ENCODE measurements at places on chromosomes 6 and 20. TPM values are rescaled to one million over a fixed set of nuclear protein-coding genes. Genes with fewer than 3 reads are reported as not detected.
A peak's percentile ranks its signal among the peaks of the same experiment; 100 is the strongest.

GRCh38 chr6:41682056-41682477, 43.8 kb downstream of the MDFI start:
- DNase-seq = peak; percentile 78

GRCh38 chr6:120606743-120607142, 727.5 kb downstream of the TBC1D32 start:
- DNase-seq = no peak

GRCh38 chr20:58722877-58723627, 30.5 kb downstream of the NPEPL1 start:
- no peak for DNase-seq

DNA sequence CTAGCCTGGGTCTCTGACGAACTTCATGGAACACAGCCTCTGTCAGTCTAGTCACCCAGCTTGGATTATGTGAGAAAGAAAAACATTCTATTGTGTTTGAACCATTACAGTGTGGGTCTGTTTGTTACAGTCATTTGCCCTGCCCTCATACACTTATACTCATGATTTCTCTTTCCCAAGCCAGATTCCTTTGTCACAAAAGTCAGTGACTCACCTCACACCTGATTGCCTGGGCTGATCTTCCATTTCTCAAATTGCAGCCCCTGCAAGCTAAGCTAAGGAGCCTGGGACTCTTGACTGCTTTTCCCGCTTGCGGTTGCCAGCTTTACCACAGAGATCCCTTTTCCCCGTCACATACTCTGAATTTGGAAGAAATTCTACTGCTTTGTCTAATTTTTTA, 395.9 kb downstream of the SAMD5 start:
- DNase-seq = no peak

GRCh38 chr6:55886185-55886836, 10.9 kb upstream of the BMP5 start:
- DNase-seq = no peak

GRCh38 chr6:165605901-165606739, 56.9 kb downstream of the PDE10A start:
- DNase-seq = no peak

DNA sequence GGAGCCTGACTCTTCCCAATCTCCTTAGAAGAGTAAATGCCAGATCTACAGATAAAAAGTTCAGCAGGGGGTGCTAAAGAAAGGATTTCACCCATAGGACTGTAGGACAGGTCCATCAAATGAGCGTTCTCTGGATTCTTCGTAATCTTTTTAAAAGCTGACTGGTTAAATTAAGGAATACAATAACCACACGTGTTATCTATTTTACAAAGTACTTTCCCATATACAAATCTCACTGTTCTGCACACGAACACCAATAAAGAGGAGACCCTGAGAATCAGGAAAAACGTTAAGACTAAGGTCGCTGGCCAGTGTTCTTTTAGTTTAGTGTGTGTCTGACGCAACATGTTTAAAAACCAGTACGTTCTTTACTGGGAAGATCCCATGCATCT, 542 bp downstream of the TUBE1 start:
- DNase-seq = peak; percentile 58

- DNase-seq = no peak
Measured at GRCh38 chr6:6006006-6006427, 708 bp downstream of the NRN1 start.

DNA sequence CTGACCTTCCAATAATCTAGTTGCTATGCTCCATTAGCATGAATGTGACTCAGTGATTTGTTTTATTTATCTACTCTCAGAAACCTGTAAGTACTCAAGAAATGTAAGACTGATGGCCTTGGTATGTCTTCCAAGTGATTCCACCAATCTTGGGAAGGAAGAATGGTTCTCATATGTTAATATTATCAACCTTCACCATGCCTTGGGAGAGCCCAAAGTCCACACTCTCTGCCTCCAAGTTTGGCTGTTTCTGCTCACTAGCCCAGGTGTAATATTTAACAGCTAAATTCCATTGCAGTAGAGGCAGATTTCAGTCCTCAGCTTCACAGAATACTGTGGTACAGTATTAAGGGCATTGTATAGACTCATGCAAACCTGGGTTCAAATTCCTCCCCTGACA, 51.8 kb downstream of the CLIC5 start:
- DNase-seq = no peak

- DNase-seq = no peak
Measured at GRCh38 chr6:116055513-116055912, 5.2 kb downstream of the FRK start.

DNA sequence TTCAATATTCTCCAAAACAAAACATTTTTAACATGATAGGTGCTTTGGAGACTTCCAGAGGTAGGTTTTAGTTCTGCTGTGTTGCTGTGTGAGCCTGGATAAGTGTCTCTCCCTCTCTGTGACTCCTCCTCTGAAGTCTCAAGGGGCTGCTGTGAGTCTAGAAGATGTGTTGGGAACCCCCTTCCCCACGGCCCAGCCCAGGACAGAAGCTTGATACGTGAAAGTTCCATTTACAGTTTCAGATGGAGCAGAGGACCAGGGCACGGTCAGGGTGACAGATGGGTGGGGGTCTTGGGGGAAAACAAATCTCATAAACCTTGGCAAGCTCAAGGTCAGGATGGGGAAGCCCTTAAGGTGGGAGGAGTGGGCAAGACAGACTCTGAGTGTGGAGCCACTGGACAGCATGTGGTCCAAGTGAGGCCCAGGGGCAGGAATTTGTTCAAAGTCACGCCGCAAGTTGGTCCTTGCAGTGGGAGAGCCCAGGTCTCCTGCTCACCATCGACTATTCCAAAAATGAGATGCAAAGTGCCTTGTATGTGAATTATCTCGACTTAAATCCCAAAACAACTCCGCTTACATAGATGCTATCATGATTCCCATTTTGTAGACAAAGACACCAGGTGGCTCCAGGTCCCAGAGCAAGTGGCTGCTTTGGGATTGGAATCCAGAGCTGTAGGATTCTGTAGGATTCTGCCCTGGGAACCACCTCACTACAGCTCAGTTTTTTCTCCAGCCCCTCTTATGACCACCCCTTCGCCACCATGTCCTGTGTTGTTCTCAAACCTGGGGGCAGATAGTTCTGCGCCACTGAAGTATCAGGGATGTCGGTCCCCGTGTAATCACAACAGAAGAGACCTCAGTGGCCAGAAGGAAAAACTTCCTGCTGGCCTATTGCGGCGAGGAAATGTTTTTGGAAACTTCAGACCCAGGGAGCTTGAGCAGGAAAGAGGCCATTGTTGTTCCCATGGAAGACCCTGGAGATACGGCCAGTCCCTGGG, 1.9 kb downstream of the TGM2 start:
- no peak for DNase-seq

DNA sequence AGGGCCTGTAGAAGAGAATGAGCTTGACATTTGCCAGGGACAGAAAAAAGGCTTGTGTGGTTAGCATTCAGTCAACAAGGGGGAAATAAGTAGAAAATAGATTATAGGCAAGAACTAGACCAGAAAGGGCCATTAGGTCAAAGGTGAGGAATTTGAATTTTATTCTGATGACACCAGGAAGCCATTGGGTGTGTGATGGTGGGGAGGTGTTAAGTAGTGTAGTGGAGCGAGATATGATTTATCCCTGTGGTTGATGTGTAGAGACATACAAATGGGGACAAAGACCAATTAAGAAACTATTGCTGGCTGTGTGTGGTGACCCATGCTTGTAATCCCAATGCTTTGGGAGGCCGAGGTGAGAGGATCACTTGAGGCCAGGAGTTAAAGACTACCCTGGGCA, 11.0 kb downstream of the DSTN start:
- no peak for DNase-seq

GRCh38 chr6:167442245-167442644, 117.4 kb downstream of the TTLL2 start:
- no peak for DNase-seq

DNA sequence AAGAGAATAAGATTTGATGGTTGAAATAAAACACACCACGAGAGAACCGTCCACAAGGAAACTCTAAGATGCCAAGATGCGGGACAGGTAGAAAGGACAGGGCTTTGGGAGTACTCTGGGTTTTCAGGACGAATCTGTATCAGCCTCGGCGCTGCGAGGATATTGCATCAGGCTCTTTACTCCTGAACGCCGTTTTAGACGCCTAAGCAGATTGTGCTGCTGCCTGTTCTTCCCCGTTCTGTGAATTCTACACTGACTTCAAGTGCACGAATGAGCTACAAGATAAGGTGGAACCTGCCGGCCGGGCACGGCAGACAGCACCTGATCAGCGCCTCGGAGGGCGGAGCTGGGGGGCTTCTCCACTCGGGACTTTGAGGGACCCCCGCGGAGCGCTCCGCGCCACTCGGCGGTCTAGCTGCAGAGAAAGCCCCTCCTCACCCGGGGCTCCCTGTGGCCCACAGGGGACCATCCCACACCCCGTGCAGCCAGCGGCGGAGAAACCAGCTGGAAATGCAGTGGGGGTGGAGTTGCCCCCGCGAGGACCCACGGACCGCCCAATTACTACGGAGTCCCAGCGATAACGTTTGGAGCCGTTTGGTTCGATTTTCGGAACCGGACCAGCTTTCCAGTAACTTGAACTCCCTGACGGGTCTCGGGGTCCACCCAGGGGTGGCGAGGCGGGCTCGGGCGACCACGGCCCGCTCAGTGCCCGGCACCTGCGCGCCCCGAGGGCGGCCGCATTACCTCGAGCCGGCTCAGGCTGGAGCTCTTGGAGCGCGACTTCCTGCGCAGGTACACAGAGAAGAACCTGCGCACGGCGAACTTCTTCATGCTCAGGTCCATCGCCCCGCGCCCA, 646 bp downstream of the RPS6KA2 start:
- peak; percentile 52 for DNase-seq

DNA sequence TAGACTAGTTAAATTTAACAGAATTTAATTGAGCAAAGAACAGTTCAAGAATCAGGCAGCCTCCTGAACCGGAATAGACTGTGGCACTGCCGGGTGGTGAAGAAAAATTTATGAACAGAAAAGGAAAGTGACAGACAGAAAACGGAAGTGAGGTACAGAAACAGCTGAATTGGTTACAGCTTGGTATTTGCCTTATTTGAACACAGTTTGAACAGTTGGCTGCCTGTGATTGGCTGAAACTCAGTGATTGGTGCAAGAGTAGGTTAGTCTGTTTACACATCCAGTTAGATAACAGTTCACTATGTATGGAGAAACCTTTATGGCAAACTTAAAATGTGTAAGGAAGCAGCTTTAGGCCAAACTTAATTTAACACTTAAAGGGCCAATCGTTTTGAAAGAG, 116.0 kb upstream of the CITED2 start:
- no peak for DNase-seq

Gene RBL1
- total RNA-seq = 2.7 TPM

Gene NMBR
- not detected for total RNA-seq

Gene LPA
- not detected for total RNA-seq

Gene TEAD3
- 12.5 TPM for total RNA-seq

Data from mammary epithelial cell (primary cell).